ENCODE measurements at places on chromosomes 16 and 17.

- no peak for DNase-seq
Observed at GRCh38 chr17:80328634-80329380, 68.2 kb downstream of the RNF213 start.

DNA sequence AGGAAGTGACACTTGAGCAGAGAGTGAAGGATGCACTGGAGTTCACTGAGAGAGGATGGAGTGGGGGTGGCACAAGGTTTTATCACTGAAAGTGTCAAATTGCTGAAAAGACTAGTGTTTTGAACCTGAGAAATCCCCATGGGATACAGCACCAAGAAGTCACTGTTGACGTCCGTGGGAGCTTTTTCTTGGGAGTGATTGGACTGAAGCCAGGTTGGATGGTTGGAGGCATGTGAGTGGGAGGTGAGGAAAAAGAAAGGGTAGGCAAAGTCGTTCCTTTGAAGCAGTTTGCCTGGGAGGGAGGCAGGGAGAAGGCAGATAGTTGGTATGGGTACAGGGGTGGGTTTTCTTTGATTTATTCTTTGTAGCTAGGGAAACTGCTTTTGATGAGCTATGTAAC, 39.9 kb upstream of the SDK2 start:
- no peak for DNase-seq

DNA sequence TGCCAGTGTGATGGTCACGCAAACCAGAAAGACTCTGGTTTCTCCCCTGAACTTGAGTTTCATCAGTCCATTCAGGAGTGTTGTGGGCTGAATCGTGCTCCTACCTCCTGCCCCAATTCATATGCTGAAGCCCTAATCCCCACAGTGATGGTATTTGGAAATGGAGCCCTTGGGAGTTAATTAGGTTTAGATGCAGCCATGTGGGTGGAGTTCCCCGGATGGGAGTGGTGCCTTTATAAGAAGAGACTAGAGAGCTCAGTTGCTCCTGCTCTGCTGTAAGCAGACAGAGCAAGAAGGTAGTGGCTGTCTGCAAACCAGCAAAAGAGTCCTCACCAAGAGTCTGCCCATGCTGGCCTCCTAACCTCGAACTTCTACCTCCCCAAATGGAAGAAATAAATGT, 160.3 kb upstream of the DYNLRB2 start:
- no peak for DNase-seq

DNA sequence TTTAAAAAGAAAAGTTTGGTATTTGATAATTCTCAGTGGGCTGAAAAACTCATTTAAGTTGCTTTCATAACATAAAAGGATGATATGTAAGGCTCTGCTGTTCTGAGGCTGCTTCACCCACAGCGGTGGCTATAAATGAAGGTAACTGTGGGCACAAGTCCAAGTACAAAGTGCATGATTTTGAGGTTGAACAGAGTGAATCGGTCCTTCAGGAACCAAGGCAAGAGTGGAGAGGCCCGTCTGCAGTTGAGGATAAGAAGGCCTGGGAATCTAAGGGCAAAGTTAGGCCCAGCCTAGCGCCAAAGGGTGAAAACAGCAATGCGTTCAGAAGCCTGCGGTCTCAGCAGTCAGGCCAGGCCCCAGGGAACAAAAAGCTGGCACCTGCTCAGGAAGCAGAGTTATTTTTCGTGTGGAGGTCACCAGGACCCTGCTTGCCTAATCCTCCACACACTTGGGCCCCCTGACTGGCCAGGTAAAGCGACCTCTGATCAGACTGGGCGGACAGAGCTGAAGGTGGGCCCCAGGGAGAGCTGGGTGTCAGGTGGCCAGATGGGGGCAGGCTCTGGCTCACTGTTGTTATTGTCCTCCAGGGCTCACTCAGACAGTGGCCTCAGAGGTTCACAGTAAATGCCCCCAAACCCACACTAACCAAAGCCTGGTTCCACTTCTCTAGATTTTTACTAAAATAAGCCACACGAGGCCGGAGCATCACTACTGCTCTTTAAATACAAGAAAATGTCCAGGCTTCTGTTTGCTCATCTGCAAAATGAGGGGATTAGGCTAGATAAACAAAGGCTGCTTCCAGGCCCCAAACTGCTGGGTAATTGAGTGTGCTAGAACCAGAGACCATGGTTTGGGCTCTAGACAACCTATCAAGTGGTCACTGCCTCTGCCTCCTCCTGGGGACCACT, 46.5 kb downstream of the TEX2 start:
- DNase-seq = no peak

DNA sequence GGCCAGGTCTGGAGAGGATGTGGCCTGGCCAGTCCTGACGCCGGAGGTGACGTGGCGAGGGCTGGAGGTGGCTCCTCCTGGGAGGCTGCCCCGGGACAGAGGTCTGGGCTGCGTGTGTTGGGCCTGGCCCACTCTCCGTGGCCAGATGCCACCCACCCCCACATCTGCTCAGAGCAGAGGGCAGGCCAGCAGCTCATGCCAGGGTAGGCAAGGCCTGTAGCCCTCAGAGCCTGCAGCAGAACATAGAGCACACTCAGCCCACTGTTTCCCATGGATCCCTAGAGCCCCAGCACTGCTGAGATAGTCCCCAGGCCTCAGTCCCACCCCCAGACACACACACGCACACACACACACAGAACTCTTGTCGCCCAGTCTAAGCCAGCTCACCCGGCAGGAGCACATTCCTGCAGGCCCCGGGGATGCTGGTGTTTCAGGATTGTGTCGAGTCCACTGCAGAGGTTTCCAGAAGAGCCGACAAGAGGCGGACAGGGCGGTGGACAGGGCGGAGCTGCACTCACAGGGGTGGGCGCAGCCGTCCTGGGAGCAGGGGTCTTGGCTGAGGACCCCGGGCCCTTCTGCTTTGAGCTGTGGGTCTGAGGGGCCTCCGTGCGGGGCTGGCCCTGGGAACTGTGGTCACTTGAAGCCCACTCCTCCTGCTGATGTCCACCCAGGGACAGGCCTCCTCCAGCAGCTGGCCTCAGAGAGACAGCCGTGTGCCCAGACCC, 33.4 kb downstream of the SOX8 start:
- no peak for DNase-seq

DNA sequence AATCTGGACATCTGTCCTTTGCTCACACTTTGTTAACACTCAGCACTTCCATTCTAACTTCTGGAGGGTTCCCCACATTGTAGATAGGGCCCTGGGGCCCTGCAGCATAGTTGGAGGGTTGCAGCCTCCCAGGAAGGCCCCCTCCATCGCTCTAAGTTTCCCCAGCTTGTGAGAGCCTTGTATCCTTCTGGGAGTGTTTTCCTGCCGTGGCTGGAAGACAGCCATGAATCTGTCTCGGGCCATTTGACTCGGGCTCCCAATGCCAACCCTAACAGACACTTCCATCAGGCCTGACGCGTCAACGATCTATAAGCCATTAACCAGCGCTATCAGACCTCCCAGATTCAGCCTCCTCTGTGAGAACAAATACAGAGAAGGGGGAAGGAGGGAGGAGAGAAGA, 263.7 kb upstream of the RPL38 start:
- DNase-seq = no peak

DNA sequence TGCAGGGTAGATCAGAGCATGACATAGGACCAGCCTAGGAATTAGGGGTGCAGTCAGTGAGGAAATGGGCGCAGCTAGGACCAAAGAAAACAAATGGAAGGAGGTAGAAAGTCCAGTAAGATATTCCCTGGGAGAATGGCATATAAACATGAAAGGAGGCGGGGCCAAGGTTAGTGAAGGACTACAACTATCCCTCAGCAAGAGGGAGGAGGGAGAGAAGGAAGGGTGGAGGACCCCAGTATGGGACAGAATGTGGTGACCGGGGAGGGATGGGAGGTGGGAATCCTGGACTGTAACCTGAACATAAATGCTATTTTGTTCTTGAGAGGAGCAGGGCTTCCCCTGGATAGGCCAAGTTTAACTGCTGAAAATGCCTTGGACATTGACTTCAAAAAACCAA, 22.8 kb downstream of the ITGB3 start:
- DNase-seq = no peak

- DNase-seq = no peak
Observed at GRCh38 chr16:88292007-88292970, 90.5 kb upstream of the ZNF469 start.

DNA sequence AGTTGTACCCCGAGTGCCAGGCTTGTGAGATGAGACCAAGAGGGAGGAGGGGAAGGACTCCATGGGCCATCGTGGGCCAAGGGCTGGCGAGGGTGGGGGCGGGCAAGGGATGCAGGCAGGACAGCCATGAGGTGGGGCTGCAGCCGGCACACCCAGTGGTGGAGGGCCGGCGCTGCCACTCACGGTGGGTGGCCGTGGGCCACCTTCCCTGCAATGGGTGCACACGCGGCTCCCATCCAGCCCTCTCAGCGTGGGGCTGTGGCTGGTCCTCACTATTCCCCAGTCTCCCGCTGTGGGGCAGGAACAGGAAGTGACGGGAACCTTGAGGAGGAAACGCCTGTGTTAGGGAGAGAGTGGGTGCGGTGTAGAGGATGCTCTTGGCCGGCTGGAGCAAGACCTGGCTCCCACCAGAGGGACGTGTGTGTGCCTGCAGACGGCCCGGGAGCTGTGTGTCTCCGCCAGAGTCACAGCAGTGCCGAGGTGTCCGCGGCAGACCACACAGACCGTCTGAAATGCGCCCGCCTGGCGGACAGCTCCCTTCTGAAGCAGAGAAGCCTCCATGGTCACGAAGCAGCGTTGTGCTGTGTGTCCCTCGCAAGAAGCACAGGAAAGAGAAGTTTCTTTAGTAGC, 23.6 kb downstream of the CIBAR2 start:
- no peak for DNase-seq

DNA sequence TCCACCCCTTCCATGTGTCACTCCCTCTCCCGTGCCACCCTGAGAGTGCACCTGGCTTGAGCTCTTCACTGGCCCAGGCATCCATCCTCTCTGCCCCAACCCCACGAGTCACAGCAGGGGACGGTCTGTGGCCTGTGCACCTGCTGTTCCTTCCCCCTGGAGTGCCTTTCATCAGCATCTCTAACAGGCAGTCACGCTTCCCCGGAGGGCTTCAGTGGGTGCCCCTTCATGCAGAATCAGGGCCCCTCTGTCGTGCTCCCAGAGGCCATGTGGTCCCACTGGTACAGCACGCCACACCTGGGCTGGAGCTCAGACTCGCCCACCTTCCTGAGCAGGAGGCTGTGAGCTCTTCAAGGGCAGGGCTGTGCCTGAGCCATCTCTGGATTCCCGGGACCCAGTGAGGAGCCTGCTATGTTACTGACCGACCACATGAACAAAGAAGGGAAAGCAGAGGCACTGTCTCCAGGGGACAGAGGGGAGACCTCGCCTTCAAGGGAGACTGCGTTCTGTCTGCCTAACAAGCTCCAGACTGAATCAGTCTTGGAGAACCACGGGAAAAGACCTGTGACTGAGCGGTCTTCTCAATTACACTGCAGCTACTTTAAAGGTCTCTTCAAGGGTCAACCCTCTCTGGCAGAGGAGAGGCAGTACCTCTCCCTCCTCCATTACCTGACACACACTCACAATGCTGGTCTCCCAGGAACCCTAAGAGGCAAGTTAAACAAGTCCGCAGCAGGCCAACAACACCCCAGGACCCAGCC, 78.8 kb upstream of the DOC2B start:
- DNase-seq = no peak

- DNase-seq = no peak
Observed at GRCh38 chr16:77480681-77481315, 46.0 kb upstream of the ADAMTS18 start.

DNA sequence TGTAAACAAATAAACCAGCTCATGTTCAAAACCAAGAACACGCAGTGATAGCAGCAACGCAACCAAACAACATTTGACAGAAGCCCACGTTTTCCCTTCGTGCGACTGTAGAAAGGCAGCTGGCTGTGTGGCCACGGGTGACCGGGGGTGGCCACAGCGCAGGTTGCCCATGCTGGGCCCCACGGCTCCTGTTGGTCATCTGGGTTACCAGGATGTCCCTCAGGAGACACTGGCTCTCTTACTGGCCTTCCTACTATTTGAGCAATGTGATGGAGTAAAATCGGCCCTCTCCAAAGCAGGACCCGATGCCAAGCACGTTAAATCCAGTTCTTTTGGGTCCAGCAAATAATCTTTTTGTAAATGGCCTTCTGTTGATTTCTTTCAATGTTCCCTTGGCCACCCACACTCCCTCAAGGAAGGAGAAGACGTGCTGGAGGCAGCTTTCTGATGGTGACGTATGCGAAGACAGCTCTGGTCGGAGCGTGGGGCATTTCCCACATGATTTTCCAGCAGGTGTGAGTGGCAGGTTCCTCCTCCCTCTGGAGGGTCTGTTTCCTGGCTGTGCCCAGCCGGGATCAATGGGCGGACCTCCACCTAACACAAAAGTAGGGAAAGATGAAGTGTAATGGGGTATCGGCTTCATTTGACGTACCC, 143.1 kb upstream of the CHMP6 start:
- no peak for DNase-seq

DNA sequence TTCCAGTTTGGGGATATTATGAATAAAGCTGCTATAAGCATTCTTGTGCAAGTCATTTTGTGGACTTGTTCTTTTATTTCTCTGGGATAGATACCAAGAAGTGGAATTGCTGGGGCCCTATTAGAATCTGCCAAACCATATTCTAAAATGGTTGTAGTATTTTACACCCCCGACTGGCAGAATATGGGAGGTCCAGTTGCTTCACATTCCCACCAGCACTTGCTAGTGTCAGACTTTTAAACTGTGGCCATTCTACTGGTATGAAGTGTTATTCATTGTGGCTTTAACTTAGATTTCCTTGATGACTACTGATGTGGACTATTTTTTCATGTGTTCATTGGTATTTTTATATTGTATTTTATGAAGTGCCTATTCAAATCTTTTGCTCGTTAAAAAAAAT, 18.1 kb upstream of the NUP93 start:
- DNase-seq = no peak

DNA sequence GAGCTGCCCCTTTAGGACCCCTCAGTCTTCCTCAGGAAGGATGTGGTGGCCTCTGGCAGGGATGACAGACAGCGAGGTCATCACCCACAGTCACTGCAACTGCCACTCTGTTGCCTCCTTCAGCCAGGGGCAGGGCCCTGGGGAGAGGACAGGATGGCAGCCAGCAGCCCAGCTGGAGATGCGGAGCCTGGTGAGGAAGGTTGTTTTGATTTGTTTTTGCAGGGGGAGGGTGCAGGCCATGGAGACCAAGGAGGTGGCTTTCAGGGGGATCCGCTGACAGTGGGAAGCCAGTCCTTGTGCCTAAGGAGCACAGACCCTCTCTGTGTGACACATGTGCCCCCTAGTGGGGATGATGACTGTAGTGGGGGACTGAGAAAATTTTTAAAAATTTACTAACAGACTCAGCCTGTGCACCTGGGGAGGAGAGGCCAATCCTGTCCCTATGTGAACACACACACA, 7.4 kb downstream of the PRCD start:
- peak; percentile 84 for DNase-seq

- peak; percentile 17 for DNase-seq
Observed at GRCh38 chr17:30380643-30381339, 2.1 kb downstream of the CPD start.

DNA sequence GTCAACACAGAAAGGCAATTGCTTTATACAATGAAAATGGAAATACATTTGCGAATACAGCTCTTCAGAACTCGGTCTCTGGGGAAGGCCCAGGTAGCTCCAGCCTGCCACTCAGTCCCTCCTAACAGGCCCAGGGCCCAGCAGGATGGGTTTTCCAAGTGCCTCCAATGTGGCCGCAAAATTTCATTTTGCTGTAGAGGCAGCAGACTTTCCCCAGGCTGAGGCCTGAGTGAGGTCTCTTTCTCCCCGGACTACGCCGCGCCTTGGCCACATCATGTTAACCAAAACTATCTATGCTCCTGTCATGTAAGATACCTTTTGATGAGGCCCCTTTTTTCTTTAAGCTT, 606.0 kb upstream of the SALL1 start:
- no peak for DNase-seq

All from suppressor macrophage treated with lipopolysaccharide for 1 hour (primary cell).